Activated CD8-positive, alpha-beta memory T cell treated with anti-CD3 and anti-CD28 coated beads for 48 hours (primary cell): ENCODE measurements at places on chromosomes 1 and 21.
A peak's percentile ranks its signal among the peaks of the same experiment; 100 is the strongest.

DNA sequence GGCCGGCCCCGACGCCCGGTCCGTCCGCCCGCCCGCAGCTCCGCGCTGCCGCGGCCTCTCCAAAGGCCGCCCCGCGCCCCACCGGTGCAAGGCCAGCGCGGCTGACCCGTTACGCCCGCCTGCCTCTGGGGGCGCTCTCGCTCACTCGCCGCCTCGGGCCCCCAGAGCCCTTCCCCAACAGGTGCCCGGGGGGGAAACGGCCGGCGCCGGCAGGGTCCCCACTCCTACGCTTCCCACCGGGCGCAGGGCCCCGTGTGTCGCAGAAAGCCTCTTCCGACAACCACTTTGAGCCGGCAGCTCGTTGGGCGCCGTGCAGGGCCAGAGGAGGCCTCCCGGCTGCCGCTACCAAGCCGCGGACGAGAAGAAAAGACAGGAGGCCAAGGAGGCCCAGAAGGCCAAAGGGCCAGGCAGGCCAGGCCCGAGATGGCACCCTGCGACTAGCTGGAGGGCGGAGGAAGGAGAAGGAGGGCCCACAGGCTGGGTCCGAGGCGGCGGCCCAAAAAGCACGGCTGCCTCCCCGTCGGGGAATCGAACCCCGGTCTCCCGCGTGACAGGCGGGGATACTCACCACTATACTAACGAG lies 64.9 kb upstream of the FCGR2A start:
- peak; percentile 64 for DNase-seq

DNA sequence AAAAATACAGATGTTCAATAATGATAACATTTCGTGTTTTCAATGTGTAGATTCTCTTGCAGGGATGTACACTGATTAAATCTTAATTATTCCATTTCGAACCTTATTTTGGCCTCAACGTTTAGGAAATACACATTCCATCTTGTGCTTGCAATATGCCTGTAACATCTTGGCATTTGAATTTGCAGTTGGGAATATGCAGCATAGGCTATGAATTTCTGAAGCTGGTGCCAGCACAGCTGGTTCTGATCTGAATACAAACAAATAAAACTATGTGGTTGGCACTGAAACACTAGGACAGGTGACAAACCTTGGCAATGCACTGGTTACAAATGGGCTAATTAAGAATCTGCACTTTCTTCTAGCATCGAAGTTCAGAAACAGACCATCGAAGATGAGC lies 108.4 kb downstream of the ERG start:
- no peak for DNase-seq

GRCh38 chr1:6996371-6996770 lies 211.1 kb downstream of the CAMTA1 start:
- no peak for DNase-seq

DNA sequence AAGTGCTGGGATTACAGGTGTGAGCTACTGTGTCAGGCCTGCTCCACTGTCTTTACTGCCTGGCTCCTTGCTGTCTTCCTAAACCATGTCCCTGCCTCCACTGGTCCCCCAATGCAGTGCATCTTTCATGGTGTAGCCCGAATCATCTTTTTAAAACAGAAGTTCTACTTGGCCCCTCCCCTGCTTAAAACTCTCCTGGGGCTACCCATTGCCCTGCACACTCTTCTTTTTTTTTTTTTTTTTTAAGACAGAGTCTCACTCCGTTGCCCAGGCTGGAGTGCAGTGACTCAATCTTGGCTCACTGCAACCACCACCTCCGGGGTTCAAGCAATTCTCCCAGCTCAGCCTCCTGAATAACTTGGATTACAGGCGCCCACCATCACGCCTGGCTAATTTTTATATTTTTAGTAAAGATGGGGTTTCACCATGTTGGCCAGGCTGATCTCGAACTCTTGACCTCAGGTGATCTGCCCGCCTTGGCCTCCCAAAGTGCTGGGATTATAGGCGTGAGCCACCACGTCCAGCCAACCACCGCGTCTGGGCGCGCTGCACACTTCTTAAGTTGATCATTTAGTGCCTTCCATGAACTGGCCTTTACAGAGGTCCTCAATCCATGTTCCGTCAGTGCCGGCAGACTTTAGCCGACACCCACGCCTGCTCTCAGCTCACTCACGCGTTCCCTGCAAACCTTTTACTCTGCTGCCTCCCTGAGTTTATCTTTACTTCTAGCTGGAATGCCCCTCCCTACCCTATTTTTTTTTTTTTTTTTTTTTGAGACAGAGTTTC lies 2.4 kb downstream of the FCN3 start:
- no peak for DNase-seq

DNA sequence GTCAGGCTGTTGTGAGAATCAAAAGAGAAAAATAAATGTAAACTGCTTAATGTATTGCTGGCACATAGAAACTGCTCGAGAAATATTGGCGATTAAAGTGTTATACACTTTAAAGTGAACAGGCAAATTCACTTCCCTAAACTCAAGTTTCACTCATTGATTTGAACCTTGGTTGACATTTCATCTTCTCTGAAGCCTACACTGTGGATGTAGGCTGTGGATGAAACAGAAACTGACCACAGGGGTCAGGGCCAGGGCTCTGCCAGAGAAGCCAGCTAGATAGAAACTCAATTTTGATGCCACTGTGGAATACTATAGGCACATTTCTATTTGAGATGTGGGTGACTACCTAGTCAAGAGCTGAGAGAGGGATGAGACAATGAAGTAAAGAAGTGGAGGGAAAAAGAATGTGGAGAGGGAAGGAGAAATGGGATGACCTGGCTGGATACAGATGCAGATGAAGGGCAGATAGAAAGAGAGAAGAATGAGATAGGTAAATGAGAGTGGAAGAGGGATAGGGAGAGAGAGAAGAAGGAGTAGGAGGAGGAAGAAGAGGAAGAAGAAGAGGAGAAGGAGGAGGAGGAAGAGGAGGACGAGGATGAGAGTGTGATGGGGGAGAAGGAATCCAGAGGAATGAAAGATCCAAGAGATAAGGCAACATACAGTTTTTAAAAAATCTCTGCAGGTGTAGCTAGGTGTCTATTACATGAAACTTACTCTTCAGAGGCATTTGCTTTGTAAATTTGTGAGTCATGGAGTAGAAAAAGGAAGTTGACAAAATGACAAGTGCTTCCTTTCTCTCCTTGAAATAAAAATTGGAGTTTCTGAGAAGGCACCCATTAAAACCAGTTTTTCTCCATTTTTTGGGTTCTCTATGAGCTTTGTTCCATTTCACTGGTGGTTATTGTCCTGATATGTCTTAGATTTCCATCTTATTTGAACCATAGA lies 17.4 kb upstream of the CD1D start:
- no peak for DNase-seq
